ENCODE measurements at places on chromosomes 11 and 22.

DNA sequence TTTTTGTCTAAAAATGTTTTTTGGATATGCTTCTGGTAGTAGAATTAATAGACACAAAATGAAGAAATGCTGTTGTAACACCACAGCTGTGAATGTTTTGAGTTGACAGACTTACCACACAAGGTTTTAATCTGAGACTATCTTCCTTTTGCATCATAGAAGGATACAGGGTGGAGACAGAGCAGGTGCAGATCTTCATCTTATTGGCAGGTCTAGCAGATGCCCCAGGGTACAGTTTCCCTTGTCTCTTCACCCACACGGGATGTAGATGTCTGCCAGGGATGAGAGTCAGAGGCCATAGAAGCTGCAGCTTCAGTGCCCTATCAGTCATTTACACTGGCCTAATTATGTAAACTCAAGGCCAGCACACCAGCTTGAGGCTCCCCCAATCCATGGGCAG lies 985 bp downstream of the OOSP3 start:
- DNase-seq = no peak

- DNase-seq = no peak
Observed at GRCh38 chr22:29833392-29833965, 4.6 kb downstream of the ASCC2 start.

GRCh38 chr22:37233751-37234631 lies 10.1 kb downstream of the RAC2 start:
- no peak for DNase-seq

- no peak for DNase-seq
Observed at GRCh38 chr11:117610901-117611300, 186.1 kb downstream of the DSCAML1 start.

GRCh38 chr11:32931606-32932005 lies 39.0 kb downstream of the QSER1 start:
- no peak for DNase-seq
